ENCODE measurements at places on chromosomes 3 and 15.
A peak's percentile ranks its signal among the peaks of the same experiment; 100 is the strongest.

- no peak for DNase-seq
These were observed 74.8 kb upstream of the PRR23C start for GRCh38 chr3:139119331-139120025.

DNA sequence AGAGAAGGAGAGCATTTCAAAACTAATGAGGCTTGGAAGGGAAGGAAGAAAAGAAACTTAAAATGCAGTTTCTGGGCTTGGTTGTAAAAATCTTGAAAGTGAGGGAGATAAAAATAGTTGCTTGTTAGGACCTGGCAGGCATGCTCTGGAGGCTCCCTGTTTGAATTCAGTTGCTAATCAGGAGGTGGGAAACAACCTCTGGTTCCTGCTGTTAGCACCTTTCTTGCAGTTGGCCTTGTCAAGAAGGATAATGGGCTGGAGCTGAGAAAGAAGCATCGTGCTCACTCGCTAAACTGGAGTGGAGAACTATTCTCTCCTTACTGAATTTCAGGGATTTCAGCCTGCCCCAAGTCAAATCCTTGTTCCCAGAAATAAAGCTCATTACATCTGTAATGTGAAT, 23.4 kb downstream of the SNAPC5 start:
- no peak for DNase-seq

GRCh38 chr3:30632521-30632920, 26.1 kb downstream of the TGFBR2 start:
- no peak for DNase-seq

DNA sequence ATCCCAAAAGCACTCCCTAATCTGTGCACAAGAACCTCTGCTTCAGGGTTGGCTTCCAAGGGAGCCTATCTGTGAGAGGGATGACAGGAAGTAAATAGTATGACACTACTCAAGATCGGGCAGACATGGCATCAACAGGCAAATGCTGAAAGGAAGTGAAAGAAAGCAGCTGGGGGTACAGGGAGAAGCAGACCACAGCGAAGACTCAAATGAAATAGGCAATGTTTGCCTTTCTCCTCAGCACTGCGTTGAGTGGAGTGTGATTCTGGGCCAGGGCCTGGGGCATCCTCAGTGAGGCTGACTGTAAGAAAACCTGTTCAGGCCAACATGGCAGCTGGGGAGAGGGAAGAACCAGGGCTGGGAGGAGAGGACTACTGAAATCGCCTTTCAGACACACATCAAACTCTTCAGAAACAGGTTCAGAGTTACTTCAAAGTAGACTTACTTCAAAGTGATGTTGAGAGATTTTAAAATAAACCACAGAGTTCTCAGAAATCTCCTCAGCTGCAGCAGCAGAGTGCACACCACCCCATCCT, 96.6 kb downstream of the SLC9A9 start:
- DNase-seq: peak; percentile 15

GRCh38 chr3:143267989-143268388, 148.4 kb downstream of the CHST2 start:
- no peak for DNase-seq

DNA sequence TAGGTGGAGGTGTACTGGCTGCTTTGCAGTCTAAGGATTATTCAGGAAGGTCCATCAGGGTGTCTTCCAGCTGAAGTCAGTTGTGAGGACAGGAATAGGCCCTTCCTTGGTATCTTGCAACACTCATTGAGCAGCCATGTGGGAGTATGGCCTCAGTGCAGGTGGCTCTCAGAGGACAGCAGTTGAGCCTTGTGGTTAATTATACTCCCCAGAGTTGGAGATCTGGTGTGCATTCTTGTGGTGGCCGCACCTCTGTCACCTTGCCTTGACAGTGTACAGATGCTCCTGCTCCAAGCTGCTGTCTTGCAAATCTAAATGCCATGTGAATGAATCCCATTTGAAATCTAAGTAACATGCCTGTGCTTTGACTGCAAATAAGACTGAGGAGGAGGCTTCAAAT, 339.9 kb upstream of the BCHE start:
- no peak for DNase-seq

DNA sequence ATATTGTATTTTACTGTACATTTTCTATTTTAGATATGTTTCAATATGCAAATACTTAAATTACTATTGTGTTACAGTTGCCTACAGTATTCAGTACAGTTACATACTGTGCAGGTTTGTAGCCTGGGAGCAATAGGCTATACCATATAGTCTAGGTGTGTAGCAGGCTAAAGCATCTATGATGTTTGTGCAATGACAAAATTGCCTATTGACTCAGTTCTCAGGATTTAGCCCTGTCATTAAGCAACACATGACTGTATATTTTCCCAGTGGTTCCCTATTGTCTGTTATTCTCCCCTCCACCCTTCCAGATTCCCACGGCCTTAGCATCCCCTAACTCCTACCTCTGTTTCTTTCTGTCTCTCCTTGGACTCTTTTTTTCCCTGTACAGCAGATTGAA, 10.7 kb downstream of the MOBP start:
- DNase-seq: no peak

GRCh38 chr3:152202976-152203626, 65.6 kb upstream of the MBNL1 start:
- DNase-seq: no peak

GRCh38 chr3:43455233-43455632, 166.6 kb downstream of the ANO10 start:
- no peak for DNase-seq

DNA sequence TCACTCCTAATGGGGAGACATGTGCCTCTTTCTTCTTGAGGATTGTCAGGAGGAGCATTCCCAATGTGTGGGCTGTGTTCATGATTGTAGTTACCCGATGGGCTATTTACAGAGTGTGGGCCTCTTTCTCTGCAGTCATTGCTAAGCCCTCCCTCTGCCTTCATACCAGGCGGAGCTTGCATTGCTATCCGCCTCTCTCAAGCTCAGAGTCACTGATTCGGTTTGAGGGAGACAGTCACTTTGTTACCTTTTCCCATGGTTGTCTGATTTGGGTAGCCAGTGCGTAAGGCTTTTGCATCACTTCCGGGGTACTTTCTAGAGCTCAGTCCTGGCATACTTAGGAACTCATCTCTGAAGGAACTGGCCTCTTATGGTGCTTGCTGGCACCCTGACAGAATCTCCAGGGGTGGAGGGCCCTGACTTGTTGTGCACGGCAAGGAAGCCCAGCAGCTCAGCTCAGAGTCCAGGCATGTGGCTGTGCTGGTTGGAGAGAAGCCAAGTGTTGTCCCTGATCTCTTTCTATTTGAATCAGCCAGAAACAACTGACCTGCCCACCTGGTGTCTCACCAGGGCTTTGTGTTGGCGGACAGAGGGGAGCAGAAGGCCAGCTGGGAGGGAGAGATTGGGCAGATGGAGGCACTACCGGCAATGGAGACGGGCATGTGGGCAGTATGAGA, 79.8 kb downstream of the EPHB1 start:
- no peak for DNase-seq

- no peak for DNase-seq
These were observed 66.0 kb downstream of the PLD1 start for GRCh38 chr3:171744158-171744741.

DNA sequence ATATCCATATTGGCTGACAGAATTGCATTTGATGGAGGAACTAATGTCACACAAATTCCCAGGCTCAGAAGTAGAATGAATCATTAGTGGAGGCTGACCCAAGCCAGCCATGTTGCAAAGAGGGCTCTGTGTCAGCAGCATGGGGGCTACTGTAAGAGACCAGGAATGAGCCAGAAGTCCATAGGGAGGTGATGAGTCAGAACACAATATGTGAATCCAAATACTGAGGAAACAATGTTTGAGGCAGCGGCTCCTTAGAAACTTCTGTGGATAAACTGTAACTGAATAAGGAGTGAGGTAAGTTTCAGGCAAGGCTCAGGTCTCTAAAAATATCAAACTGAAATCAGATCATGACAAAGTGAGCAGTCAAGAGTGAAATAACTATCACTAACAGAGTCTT, 170.7 kb downstream of the WDR72 start:
- DNase-seq: no peak

- no peak for DNase-seq
These were observed 150.5 kb downstream of the MECOM start for GRCh38 chr3:169512991-169513390.

GRCh38 chr3:126523745-126524428, at the start of gene CHST13:
Gene CHST13 (plus strand): TSS chr3:126524155. CDS start chr3:126524333, 178 bp downstream.
- DNase-seq: no peak

DNA sequence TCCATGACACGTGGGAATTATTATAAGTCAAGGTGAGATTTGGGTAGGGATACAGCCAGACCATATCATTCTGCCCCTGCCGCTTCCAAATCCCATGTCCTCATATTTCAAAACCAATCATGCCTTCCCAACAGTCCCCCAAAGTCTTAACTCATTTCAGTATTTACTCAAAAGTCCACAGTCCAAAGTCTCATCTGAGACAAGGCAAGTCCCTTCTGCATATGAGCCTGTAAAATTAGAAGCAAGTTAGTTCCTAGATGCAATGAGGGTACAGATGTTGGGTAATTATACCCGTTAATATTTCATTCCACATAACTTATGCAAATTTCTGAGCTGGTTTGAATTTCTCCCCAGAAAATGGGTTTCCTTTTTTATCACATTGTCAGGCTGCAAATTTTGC, 47.7 kb downstream of the RNF111 start:
- DNase-seq: no peak

DNA sequence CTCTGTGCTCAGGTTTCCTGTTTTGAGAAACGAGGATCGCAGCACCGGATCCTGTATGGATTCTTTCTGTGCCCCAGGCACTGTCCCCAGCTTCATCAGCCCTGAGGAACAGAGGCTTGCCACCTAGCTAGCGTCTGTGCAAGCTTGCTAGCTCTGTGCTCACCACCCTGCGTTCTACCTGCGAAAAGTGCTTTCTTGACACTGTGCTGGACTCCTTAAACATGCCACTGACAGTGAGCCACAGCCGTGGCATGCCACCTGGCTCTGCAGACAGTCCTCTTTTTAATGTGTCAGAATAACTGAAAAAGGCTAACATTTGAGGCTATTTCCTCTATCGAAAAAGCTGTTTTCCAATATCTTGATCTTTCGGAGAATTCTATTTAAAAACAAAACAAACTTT, 1.4 kb downstream of the PGPEP1L start:
- no peak for DNase-seq

- DNase-seq: no peak
These were observed 280.6 kb downstream of the LPP start for GRCh38 chr3:188434594-188434993.

- no peak for DNase-seq
These were observed 15.8 kb downstream of the LOXL1 start for GRCh38 chr15:73941871-73942635.

DNA sequence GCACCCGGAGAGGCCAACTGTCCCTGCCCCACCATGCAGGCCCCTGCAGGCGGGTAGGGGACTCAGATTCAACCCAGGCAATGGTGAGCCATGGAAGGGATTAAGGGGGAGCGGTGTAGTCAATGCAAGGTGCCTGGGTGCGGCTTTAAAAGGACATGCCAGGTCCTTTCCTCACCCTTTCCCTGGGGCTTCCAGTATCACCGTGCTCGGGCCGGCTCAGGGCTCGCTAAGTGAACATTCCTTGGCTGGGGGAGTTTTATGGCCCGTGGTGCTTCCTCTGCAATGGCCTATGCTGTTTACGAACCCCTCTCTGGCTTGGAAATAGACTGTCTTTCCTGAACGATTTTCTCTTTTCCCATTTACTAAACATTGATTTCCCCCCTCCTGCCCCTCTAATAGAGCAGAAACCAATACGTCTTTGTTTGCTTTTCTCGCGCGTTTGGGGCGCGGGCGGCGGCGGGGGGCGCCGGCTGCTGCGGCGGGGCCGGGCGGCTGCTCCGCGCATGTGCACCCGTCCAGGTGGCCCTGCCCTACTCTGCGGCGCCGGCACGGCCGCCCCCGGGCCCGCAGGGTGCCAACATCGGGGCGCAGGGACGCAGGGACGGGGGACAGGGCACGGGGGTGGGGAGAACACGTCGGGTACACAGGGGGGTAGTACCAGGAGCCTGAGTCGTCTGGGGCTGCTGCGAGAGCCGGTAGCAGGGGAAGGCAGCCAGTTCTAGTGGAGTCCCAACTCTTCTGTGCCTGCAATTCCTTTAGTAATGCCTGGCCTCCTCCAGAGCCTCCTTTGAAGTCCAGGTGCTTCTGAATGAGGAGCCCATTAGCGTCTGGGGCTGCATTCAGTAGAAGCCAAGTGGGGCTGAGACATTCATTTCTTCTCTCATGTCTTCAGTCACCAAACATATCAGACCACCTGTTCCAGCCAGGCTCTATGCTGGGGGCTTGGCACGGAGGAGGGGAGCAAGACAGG, 26.9 kb upstream of the CACNA2D2 start:
- no peak for DNase-seq

- DNase-seq: no peak
These were observed 205.0 kb downstream of the FEZF2 start for GRCh38 chr3:62168356-62168755.

GRCh38 chr3:43095370-43095769, 10.5 kb downstream of the POMGNT2 start:
- no peak for DNase-seq

DNA sequence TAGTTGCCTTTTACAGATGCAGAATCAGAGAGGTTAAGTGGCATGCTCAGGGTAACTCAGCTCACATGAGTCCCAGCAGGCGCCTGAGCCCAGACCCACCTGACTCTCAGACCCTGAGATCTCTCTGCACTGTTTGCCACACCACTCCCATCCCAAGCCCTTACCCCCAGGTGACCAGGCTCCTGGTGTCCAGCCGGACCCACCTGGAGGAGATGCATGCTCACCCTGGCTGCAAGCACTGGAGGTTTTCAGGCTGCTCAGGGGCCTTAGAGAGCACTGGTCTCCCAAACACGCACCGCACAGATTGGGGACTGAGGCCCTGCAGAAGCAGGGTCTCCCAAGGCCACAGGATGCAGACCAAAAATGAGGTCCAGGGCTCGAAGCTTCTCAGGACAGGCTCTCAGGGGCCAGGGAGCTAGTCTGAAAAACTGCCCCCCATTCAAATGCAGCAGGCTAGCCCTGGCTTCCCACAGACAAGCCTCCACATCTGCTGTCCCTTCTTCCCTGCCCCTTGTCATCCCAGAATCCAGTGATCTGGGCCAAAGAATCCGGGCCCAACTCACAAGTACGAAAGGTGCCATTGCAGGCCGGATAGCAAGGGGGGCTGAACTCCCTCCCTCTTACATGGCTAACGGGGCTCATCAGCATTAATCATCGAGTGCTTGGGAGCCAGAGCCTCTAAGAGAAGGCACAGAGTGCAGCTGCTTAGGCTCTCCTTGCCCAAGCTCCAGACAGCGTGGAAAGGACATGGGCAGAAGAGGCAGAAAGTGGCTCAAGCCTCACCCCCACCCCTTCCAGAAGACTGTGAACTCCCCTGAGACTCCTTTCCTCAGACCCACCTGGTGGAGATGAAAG, 90.2 kb upstream of the PRR20G start:
- no peak for DNase-seq

- no peak for DNase-seq
These were observed 1133.8 kb downstream of the TUSC7 start for GRCh38 chr3:117843356-117843755.
